ENCODE measurements at places on chromosomes 3 and 15.

- DNase-seq = no peak
These were observed 25.6 kb upstream of the ZNF280D start for GRCh38 chr15:56758770-56759449.

GRCh38 chr15:67472957-67473356, 48.0 kb upstream of the C15orf61 start:
- no peak for DNase-seq

DNA sequence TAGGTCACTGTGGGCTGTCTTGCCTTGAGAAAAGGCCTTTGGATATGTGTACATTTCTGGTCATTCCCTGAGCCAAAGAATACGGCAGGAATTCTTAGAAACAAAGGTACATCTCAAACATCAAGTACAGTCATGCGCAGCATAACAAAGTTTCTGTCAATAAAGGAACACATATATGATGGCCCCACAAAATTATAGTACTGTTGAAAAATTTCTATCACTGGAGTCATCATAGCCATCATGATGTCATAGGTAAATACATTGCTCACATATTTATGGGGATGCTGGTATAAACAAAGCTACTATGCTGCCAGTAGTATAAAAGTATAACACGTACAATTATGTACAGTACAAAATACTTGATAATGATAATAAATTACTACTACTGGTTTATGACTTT, 38.9 kb upstream of the NECTIN3 start:
- DNase-seq = no peak

DNA sequence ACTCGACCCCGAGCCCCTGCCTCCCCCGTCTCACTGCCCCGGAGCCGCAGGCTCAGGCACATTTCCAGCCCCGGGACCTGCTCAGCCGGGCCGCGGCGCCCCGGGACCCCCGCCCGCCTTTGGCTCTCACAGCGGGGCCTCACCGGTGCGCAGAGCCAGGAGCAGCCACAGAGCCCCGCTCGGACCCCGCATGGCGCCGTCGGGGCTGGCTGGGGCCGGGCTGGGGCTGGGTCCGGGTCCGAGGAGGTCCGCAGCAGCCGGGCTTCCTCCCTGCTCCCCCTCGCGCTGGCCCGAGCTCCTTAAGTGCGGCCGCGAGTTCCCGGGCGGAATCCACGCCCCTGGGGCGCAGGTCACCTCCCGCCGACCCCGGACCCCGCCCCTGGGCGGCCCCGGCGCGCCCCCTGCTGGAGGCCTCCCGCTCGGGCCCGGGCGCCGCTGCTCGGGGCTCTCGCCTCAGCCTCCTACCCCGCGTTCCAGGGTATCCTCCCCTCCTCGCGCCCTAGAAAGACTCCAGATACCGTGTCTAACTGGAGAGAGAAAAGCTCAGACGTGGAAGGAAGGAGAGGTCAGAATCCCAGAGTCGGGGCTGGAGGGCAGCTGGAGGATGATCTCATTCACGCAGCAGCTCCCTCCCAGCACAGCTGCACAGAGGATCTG, at the start of gene MELTF:
Gene MELTF, minus strand, starts transcription at position 307 of the 657 bp plus-strand sequence. Its CDS starts 115 bp downstream, at position 192.
- DNase-seq = peak; percentile 63

DNA sequence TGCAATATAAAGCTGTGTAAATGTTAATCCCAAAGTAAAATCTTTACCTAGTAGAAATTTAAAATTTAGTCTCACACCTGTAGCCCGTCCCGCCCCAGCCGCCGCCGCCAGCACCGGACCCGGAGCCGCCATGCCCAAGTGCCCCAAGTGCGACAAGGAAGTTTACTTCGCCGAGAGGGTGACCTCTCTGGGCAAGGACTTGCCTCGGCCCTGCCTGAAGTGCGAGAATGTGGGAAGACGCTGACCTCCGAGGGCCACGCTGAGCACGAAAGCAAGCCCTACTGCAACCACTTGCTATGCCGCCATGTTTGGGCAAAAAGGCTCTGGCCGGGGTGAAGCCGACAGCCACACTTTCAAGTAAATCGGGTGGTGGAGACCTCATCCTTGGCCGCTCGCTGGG, 22.1 kb upstream of the TOP2B start:
- no peak for DNase-seq

GRCh38 chr15:60762167-60762566, 283.2 kb upstream of the ICE2 start:
- DNase-seq = no peak

GRCh38 chr3:32257641-32258438, 19.4 kb downstream of the CMTM8 start:
- DNase-seq = no peak

DNA sequence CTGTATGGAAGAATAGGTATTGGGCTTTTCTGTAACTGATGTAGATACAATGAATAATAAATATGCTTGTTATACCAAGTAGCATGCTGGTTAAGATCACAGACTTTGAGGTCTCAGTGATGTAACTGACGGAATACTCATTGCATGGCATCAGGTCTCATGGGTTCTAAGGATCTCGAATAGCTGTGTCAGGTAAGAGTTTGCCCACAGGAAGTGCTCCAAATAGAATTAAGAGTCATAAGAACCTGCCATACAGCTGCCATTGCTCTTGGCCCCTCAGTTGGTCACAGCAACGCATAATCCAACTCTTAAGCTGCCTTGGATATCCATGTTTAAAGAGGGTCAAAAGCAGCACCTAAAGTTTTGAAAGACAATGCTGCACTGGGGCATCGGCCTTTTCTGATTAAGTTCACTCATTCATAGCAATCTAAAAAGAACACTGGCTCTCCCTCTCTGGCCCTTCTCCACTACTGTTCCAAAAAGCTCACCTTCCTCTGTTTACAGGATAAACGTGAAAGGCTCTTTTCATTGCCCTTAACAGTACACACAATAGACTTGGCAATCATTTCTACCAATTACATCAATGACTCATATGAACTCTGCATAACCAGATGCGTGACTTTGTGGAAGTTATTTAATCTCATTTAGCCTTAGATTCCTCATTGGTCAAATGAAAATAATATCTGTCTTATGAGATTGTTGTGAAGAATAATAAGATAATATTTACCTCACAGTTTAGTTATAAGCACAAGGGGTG, 74.6 kb downstream of the ZBTB20 start:
- DNase-seq = no peak

DNA sequence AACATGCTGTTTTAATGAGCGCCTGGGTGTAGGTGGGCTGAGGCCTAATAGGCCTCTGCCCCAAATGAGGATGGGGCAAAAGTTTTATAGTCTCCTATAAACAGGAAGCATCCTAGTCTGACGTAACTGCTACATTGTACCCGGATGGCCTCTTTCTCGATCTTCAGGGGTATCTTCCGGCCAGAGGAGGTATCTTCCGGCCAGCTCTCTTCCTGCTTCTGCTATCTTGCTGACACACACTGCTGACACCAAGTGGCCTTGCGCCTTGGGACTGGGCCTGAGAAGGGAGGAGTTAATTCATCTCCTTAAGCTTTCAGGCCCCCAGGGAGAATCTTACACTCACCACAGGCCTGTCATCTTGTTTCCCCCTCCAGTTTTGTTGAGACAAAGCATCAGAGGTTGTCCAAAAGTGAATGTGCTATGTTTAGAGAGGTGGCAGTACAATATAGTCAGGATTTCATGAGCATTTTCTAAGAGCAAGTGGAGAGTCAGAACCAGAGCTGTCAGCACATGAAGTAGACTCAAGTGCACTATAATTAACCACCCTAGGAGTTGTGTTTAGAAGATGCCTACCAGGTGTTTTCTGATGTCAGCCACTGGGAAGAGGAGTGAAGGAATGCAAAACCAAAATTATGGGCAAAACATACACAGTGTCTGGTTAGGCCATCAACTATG, 15.6 kb upstream of the IGSF10 start:
- DNase-seq = no peak

DNA sequence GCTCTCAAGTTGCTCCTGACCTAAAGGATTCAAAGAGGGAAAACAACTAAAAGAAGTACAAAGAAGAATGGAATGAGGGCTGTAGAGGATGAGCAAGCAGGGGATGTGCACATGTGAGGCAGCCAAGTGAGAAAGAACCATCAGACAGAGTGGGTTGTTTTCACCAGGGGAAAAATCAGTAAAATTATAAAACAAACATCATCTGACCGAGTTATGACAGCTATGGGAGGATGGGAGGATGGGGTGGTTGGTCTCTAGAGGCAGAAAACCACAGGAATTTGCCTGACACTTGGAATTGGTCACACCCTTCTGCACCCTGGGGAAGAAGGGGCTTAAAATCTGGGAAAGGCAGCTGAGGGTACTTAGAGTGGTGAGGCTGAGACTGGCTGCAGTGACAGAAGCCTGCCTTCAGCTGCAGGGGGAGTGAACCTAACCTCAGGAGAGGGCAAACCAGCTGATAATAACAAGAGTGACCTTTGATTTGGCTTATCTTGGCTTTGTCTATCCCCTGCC, 10.1 kb downstream of the ARHGAP31 start:
- DNase-seq = no peak

DNA sequence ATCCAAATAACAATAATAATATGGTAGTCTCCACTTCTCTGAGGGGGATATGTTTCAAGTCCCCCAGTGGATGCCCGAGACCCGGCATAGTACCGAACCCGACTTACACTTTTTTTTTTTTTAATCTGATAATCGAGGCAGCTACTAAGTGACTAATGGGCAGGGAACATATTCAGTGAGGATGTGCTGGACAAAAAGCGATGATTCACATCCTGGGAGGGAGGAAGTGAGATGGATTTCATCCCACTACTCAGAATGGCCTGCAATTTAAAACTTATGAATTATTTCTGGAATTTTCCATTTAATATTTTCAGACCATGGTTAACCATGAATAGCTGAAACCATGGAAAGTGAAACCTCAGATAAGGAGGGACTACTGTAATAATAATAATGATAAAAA, 49.5 kb upstream of the SELENOK start:
- DNase-seq = no peak

DNA sequence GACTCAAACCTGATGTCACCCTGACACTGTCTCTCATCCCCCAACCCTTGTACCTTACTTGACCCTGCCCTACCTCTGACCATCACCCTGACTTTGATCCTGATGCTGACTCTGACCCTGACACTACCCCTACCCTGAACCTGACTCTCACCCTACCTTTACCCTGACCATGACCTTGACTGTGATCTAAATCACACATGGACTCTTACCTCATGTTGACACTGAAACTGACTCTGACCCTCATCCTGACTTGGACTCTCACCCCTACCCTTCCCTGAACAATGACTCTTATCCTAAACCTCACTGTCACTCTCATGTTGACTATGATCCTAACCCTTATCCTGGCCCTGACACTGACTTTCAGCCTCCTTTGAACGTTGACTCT, 21.7 kb upstream of the SLC25A26 start:
- no peak for DNase-seq

DNA sequence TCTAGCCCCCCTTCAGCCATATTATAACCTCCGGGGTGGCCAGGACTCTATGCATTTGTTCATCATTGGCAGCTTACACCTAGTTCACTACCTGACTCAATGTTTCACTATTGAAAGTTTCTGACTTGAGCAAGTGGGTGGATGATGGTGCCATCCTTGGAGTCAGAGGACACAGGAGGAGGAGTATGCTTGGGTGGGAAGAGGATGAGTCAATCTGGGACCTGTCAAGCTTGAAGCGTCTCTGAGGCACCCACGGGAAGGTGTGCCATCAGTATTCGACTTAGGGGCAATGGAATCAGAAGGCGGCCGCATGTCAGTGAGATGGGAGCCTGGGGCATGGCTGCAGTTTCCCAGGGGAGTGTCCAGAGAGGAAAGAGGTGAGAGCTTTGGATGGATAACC, 133.3 kb downstream of the EPHB1 start:
- DNase-seq = no peak

- DNase-seq = no peak
These were observed 78.4 kb upstream of the RASGRF1 start for GRCh38 chr15:79168922-79169456.

- DNase-seq = no peak
These were observed 4.8 kb downstream of the MESD start for GRCh38 chr15:80984856-80985255.

- DNase-seq = no peak
These were observed 4.0 kb downstream of the TMEM89 start for GRCh38 chr3:48617559-48617958.

DNA sequence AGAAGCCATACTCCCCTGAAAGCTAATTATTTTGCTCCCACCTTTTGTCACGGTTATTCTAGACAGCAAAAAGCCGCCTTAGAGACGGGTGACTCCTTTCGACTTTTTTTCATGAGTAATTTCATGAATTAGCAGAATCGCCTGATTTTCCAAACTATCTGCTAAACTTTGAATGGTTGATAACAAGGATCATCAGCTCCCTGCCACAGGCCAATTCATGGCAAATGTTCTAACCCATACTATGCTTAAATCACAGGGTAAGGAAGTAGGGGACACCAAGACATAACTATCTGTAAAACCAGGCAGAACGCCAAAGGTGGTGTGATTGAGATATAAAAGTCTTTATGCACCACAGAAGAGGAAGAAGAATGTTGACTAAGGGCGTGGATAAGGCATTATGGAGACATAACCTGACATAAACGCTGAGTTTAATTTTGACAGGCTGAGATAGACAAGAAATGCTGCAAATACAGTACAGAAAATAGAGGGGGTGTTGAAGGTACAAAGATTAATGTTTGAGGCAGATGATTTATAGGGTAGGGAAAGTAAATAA, 891 bp upstream of the DMXL2 start:
- DNase-seq = no peak

DNA sequence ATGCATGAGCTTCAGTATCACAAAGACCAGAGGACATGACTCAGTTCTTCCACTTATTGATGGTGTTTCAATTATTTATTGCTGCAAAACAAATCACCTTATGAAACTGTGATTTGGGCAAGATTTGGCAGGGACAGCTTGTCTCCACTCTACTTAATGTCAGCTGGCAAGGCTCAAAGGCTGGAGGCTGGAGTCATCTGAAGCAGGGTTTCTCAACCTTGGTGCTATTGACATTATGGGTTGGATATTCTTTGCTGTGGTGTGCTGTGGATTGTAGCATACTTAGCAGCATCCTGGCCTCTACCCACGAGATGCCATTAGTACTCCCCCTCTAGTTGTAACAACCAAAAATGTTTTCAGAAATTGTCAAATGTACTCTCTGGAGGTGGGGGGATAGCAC, 138.8 kb upstream of the PEX5L start:
- DNase-seq = no peak

- no peak for DNase-seq
These were observed 104.3 kb downstream of the PPM1L start for GRCh38 chr3:160860346-160860745.

DNA sequence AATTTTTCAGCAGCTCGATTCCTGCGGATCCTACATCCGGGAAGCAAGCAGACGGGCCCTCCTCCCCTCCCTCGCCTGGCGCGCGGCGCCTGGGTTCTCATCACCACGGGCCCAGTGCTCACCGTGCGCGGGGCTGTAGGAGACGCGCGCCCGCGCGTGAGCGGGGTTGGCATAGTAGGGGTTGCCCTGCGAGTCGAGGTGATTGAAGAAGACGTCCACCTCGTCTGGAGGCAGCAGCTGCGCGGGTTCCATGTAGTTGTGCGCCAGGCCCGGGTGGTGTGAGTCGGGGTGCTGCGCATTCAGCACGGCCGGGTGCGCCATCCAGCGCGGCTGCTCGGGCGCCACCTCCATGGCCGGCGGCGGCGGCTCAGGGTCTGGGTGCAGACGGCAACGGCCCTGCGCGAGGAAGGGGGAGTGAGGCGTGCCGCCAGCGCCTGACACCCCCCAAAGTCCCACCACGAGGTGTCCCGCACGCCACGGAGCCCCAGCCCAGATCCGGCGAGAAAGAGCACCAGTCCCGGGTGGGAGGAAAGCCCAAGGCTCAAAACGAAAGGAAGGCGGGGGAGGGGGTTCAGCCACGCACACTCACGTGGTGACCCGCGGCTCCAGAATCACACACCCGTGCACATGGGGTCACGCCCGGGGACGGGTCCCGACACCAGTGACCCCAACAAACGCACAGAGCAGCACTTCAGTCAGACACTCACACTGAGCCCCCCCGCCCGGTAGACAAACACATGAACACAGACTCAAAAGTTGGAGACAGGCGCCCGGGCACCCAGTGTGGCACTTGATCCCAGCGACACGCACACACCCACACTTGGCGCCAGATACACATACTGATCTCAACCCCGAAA, 6.1 kb downstream of the GATA2 start:
- no peak for DNase-seq

Measured in activated T-helper 1 cell treated with Interleukin-2 at 50 U/mL for 16 hours (primary cell).